ENCODE measurements at places on chromosomes 16 and 17.

- H3K36me3 ChIP-seq: no peaks in the 10 kb centered on the region
- no peaks in the 10 kb centered on the region for H3K27me3 ChIP-seq
- H3K27ac ChIP-seq: no peak overlapping the region
- H3K4me3 ChIP-seq: no peak overlapping the region
Measured at GRCh38 chr17:78387977-78388941, 9.8 kb downstream of the PGS1 start.

GRCh38 chr16:29789775-29790182, 772 bp upstream of the KIF22 start:
- H3K27me3 ChIP-seq: no peaks in the 10 kb centered on the region
- H3K4me3 ChIP-seq: peak overlapping the region; percentile 37
- peak; percentile 40 for DNase-seq

GRCh38 chr17:57868910-57869616, 19.2 kb upstream of the MRPS23 start:
- H3K27me3 ChIP-seq: no peaks in the 10 kb centered on the region
- H3K4me1 ChIP-seq: peaks cover 12% of the 10 kb centered on the region
- H3K27ac ChIP-seq: peak overlapping the region; percentile 66
- H3K4me3 ChIP-seq: no peak overlapping the region
- no peaks in the 10 kb centered on the region for H3K36me3 ChIP-seq
- no peak for DNase-seq

DNA sequence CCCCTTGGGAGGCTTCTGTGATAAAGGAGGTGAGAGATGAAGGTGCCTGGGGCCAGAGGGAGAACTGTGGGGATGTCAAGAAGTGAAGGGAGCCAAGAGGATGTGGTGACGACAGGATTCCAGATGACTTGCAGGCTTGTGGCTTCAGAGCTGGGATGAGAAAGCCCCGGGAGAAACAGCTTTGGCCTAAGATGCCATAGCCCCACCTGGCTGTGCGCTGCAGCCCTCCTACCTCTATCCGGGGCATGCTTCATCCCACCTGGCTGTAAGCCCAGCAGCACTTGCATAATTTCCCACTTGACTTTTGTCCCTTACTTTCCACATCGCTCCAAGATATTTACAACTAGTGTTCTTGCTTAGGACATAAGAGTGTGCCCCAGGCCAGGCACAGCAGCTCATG, 29.3 kb downstream of the GINS3 start:
- H3K36me3 ChIP-seq: no peaks in the 10 kb centered on the region
- H3K4me3 ChIP-seq: no peak overlapping the region
- DNase-seq: no peak
- H3K27ac ChIP-seq: no peak overlapping the region

GRCh38 chr16:69393898-69394849, 8.4 kb upstream of the TERF2 start:
- no peak overlapping the region for H3K27ac ChIP-seq
- peaks cover 8% of the 10 kb centered on the region for H3K4me1 ChIP-seq
- no peaks in the 10 kb centered on the region for H3K27me3 ChIP-seq
- no peaks in the 10 kb centered on the region for H3K36me3 ChIP-seq
- DNase-seq: no peak
- H3K4me3 ChIP-seq: no peak overlapping the region

DNA sequence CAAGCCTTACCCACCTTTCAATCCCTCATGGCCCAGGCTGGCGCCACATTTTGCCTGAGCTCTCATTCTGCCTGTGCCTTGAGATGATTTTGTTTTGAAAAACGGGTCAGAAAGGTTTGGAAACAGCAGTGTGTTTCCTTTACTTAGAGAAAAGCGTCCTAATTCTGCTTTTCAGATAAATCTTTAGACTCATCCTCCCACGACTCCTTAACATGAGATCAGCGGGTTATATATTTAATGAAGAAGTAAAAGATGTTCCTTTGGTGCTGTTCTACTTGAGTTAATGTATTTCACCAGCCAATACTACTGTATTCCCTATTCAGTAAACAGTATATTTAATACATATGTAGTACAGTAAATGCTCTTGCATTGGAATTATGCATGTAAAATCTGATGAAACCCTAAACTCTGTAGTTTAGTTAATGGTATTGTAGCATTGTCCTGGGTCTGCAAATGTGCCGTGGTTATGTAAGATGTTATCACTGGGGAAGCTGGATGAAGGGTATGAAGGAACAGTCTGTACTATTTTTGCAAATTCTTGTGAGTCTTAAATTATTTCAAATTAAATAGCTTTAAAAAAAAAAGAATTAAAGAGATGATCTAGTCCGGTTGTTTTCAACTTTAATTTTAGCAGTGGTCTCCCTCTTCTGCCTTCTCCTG, 199.4 kb upstream of the CACNG5 start:
- no peaks in the 10 kb centered on the region for H3K4me1 ChIP-seq
- no peaks in the 10 kb centered on the region for H3K27me3 ChIP-seq
- no peaks in the 10 kb centered on the region for H3K36me3 ChIP-seq
- H3K4me3 ChIP-seq: no peak overlapping the region

DNA sequence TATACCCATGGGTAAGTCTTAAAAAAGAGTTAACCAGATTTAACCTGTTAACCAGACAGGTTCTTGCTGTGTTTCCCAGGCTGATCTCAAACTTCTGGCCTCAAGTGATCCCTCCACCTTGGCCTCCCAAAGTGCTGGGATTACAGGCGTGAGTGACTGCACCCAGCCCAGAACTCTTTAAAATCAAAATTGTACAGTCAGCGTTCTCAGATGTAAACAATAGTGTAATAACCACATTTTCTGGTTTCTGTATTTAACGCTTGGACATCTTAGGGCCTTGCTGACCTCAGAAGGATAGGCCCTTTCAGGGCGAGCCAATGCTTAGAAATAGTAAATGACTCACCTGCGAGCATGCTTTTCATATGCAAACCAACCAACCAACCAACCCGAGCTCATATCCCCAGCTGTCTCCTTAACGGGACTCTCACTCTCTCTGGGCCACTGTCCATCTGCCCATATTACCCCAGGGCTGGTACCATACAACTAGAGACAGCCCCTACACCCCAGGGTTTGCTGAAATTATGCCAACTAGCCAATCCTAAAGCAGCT, 415.0 kb upstream of the XYLT1 start:
- H3K36me3 ChIP-seq: no peaks in the 10 kb centered on the region
- no peaks in the 10 kb centered on the region for H3K4me1 ChIP-seq
- H3K27ac ChIP-seq: no peak overlapping the region
- no peak overlapping the region for H3K4me3 ChIP-seq
- DNase-seq: no peak
- no peaks in the 10 kb centered on the region for H3K27me3 ChIP-seq

DNA sequence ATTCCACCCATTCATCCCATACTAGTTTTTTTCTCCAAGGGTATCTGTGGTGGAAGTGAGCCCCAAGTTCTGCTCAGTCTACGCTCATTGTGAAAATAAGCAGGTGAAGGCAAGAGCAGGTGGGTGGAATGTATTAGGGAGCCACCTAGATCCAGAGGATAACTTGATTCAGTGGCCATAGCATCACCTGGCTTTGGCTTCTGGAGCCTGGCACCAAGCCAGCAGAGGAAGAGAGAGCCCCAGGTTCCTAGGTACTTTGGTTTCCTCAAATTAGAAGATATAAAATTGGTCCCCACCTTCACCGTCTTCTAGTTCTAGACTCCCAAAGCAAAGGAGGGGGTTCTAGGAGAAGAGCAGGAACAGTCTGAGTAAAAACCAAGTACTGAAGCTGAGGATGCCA, 4.1 kb downstream of the FXR2 start:
- DNase-seq: no peak
- H3K4me1 ChIP-seq: peaks cover 15% of the 10 kb centered on the region
- no peak overlapping the region for H3K4me3 ChIP-seq
- no peaks in the 10 kb centered on the region for H3K36me3 ChIP-seq
- H3K27me3 ChIP-seq: no peaks in the 10 kb centered on the region

DNA sequence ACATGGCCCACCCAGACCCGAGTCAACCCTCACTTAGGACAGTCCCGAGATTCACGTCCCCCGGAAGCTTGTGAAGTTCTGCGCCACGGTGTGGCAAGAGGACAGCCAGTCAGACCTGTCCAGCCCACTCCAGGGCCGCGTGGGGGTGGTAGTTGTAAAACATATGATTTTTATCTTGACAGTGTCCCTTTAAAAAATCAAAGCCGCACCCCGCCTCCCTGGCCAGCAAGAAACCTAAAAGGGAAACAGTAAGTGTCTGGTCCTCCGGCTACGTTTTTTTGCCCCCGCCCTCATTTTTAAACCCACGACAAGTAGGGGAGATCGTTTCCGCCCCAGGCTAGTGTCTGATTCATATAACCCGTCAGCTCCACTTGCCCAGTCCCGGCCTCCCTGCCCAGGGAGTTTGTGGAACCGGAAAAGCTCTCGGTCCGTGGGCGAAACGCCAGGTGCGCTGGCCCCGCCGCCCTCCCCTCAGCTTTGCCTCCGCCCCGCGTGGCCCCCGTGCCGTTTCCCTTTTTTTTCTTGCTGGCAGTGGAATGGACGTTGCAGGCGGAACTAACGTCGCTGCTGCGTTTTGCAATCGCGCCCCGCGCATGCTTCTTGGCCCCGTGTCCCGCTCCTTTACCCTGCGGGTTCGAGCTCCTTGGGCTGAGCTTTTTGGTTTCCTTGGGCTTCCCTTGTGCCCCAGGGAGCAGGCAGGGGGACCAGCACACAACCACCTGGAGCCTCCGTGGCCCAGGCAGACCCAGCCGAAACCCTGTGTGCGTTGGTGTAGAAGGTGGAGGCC, 13.3 kb upstream of the NUDT16L1 start:
- H3K4me1 ChIP-seq: peaks cover 5% of the 10 kb centered on the region
- peak overlapping the region; percentile 31 for H3K4me3 ChIP-seq
- H3K36me3 ChIP-seq: no peaks in the 10 kb centered on the region
- peak overlapping the region; percentile 30 for H3K27ac ChIP-seq
- no peaks in the 10 kb centered on the region for H3K27me3 ChIP-seq
- peak; percentile 87 for DNase-seq

DNA sequence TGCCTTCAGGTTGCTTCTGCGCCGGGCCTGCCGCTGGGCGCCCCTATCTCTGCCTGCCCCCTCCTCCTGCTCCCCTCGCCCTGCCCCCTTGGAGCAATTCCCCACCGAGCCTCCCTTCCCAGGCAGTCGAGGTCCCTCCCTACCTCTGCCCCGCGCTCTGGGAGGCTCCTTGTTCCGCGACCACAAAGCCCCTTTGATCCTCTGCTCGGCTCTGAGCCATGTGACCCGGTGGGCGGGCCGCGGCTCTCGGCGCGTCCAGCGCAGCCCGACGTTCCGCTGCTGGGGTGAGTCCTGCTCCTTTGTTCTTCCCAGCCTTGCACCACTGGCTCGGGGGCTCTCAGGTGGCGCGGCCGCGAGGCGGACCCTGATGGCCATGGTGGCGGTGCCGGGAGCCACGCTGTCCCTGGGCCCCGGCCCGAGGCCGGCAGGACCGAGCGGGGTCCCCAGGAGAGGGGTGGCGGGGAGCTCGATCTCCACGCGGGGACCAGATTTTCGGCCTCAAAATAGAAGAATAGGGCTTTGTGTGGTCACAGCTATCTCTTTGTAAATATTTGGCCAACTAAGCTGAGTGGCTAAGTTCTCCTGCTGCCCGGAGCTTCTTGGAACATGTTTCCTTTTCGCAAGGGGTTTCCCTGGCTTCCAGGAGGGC, 310.6 kb downstream of the SEC14L1 start:
- H3K36me3 ChIP-seq: no peaks in the 10 kb centered on the region
- H3K4me1 ChIP-seq: peaks cover 19% of the 10 kb centered on the region
- peak overlapping the region; percentile 49 for H3K4me3 ChIP-seq
- no peaks in the 10 kb centered on the region for H3K27me3 ChIP-seq

DNA sequence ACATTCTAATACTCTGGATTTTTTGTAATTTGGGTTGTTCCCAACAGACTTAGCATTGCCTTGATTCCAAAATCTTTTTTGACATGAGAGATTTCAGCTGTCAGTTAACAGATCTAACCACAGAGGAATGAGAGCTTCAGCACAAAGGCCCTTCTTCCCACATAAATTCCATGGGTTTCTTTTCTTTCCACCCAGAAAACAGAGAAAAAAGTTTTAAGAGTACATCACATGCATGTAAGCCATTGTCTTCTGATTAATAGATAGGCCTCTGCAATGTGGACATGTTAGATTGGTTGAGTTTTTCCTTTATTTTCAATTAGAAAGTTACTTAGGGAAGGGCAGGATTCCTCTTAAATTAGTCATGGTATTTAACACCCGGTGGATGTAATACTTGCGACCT, 939 bp downstream of the MYH8 start:
- H3K27ac ChIP-seq: no peak overlapping the region
- DNase-seq: no peak
- no peaks in the 10 kb centered on the region for H3K27me3 ChIP-seq

GRCh38 chr17:63998050-63998720, at the start of gene PRR29:
Gene PRR29, plus strand, starts transcription at chr17:63998351. Its CDS starts 14 bp downstream, at chr17:63998365.
- peak; percentile 88 for DNase-seq
- peaks cover 7% of the 10 kb centered on the region for H3K4me1 ChIP-seq
- H3K4me3 ChIP-seq: peak within 1 kb of the TSS; percentile 38
- no peaks in the 10 kb centered on the region for H3K27me3 ChIP-seq
- no peaks in the 10 kb centered on the region for H3K36me3 ChIP-seq

- H3K4me3 ChIP-seq: no peak overlapping the region
- H3K36me3 ChIP-seq: no peaks in the 10 kb centered on the region
- H3K27me3 ChIP-seq: no peaks in the 10 kb centered on the region
- H3K27ac ChIP-seq: no peak overlapping the region
- no peak for DNase-seq
Measured at GRCh38 chr16:66389256-66390176, 23.0 kb downstream of the CDH5 start.
